HS-27A (cell line): ENCODE measurements at places on chromosomes 4 and X.

GRCh38 chrX:16075087-16075486 is 48.3 kb upstream of the GRPR start:
- no peak for DNase-seq

- DNase-seq: no peak
Observed at GRCh38 chr4:2451821-2452785, 16.8 kb upstream of the RNF4 start.

DNA sequence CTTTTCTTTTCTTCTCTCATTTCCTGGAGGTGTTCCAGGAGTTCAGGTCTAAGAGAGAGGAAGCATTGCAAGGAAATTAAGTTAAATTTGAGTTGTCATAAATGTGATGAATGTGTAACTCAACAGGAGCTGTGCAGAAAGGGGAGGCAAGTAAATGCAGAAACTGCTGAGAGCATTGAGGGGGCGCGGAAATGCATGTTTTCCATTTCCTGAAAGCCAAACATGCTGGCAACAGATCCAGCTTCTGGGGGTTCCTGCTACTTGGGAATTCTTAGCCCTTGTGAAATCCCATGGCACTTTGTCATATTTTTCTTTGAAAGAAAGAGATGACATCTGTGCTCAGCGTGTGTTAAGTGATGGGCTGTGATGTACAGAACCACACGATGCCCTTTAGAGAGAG is 33.8 kb upstream of the NAP1L5 start:
- no peak for DNase-seq

DNA sequence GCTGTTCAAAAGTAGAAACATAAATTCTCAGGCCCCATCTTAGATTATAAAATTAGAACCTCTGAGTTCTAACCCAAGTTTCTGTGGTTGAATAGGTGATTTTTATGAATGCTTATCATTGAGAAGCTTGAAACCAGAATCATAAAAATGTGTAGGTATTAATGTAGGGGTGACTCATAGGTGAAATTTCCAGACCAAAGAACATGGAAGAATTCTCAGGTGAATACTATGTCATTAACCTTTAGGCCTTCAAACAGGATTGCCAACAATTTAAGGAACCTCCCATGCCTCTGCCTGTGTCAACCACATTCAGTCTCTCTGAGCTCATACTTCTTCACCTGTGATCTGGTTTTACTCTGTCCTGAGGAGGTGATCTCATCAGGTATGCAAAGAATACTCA is 177.8 kb downstream of the NPFFR2 start:
- no peak for DNase-seq

DNA sequence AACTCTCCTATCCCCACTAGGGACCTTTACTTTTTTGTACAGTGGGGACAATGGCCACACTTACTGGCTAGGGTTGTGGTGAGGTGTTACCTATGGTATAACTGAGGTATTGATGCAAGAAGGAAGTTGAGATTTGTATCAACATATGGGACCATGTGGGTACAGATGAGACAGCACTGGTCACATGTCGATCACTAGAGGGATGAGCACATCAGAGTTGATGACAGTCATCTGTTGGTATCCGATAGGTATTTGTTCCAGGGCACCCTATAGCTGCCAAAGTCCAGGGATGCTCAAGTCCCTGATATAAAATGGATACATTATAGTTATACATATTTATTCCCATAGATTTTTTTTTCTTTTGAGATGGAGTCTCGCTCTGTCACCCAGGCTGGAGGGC is 12.6 kb upstream of the SLC10A3 start:
- DNase-seq: no peak

GRCh38 chr4:91222014-91222413 is 1081.8 kb upstream of the GRID2 start:
- DNase-seq: no peak

DNA sequence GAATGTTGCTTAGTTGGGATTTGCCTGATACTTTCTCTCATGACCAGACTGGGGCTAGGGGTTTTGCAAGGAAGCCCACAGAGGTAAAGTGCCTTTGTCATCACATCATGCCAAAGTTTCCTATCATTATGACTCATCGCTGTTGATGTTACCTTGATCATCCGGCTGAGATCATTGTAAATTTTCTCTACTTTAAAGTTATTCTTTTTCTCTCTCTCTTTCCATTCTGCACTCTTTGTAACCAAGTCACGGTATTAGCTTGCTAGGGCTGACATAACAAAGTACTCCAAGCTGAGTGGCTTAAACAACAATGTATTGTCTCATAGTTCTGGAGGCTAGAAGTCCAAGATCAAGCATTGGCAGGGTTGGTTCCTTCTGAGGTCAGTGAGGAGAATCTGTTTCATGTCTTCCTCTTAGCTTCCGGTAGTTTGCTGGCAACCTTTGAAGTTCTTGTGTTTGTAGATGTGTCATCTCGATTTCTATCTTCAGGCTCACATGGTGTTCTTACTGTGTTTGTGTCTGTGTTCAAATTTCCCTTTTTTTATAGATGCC is 113.0 kb downstream of the DTHD1 start:
- DNase-seq: no peak

GRCh38 chrX:79268788-79269187 is 98.3 kb downstream of the ITM2A start:
- no peak for DNase-seq

DNA sequence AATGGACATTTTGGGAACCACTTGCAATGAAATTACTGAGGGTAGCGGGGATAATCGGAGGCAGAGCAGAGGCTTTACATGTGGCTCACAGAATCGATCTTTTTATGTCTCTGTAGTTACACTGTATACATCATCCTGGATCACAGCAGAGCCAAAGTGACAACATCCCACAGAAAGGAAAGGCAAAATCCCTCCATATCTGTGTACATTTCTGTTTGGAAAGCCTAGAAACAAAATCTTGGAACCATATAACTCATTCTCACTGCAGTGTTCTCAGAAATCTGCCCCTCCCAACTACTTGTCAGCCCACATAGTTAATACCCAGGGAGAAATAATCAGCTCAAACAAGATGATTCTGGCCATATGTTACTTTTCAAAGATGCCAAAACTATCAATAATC is 211.6 kb downstream of the DCLK2 start:
- DNase-seq: no peak

DNA sequence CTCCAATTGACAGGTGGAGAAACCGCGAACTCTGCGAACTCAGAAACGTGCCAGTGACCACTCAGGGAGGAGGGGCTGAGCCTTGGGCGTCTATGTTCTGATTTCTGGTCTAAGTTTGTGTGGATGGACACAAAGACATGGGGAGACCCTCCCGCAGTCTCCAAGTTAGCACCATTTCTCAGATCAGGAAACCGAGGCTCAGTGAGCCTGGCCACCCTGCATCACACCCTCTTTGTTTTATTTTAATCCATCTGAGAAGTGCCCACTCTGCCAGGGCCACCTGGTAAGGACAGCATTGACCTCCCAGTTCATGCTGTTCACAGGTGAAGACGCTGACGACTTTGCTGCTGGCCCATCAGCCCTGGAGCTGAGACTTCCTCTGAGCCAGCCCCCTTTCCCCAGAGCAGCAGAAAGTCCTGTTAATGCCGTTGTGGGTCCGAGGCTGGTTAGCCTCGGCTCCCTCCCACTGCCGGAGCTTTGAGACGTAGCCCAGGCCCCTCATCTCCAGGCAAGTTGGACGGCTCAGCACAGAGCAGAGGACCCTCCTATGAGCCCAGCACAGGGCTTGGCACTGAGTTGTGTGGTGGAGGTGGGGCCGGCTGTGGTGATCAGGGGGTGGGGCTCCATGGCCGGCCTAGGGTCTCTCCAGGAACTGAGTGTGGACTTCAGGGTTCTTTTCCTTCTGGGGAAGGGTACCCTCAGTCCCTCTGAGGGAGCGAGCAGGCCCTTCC is 43.7 kb downstream of the PSAPL1 start:
- DNase-seq: no peak

- DNase-seq: no peak
Observed at GRCh38 chrX:79081895-79082512, 62.5 kb upstream of the GPR174 start.

- no peak for DNase-seq
Observed at GRCh38 chr4:101153653-101154052, 193.7 kb downstream of the PPP3CA start.

- DNase-seq: peak; percentile 92
Observed at GRCh38 chr4:53476232-53477037, 99.0 kb downstream of the FIP1L1 start.

DNA sequence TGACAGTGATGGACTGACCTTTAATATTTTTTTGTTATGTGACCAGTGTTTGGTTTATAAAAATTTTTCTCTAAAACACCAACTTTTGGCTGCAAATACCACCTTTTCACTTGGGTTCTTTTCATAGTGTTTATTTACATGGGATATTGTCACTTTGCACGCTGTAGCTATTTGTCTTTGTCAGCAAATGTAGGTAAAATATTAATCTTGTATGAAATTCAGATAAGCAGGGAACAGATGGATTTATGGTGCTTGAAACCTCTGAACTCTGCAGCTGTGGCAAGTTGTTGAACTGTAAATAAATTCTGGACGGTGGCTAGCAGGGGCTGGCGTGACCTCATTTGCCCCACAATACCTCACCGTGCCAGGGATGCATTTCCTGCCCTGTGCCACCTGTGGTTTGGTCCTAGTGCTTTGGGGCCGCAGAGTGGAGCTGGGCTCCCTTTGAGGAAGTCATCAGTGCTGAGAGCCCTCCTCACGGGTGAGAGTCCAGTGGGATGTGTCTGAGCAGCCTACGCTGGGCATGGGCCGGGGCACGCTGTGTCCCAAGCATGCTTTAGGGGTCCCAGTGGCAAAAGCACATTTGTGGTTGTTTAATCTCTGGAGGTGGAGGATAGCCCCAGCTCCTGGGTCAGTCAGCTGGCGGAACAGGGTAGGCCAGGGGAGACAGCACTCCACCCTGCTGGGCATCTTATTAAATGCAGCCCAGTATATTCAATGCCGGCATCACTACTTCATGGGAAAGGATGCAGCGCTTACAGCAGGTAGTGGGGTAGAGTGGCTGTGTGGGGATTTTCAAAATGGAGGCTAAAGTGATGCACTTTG is 108.6 kb downstream of the TBL1X start:
- DNase-seq: no peak

DNA sequence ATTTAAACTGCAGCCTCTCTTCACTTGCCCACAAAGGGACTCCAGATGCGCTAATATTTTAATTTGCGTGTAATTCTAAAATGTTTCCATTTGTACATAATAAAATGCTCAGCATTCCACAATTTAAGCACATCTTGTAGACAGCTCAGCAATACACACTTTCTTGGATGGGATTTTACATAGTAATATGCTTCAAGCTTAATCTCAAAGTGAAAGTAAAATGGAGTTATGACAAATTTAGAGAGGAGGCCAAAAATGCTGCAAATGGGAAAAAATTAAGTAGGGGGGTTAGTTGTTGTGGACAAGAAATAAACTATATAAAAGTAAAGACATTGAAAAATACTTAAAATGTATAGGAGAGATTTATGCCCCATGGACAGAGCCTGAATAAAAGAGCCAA is 149.1 kb downstream of the FBXO8 start:
- DNase-seq: no peak

GRCh38 chr4:150212485-150212884 is 134.2 kb downstream of the DCLK2 start:
- DNase-seq: no peak

DNA sequence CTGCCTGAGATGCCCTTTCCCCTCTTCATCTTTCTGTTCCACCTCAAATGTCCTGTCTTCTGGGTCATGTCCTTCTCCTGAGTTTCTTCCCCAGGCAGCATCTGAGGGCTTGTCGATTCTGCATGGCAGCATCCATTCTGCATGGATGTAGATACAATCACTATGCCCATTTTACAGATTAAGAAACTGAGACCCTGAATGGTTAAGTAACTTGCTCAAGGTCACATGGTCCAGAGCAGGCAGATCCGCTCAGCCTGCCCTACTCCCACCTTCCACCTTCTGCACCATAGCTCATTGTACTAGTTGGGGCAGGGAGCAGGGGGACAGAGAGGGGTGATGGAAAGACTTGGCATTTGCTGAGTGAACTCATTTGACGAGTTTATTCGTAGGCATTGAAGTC is 32.0 kb downstream of the ZNF185 start:
- DNase-seq: no peak

GRCh38 chrX:8987672-8988250 is 46.2 kb downstream of the FAM9B start:
- DNase-seq: no peak

- no peak for DNase-seq
Observed at GRCh38 chr4:110106931-110107296, 91.5 kb downstream of the ELOVL6 start.

GRCh38 chr4:90419124-90419711 is 292.0 kb downstream of the CCSER1 start:
- peak; percentile 68 for DNase-seq

DNA sequence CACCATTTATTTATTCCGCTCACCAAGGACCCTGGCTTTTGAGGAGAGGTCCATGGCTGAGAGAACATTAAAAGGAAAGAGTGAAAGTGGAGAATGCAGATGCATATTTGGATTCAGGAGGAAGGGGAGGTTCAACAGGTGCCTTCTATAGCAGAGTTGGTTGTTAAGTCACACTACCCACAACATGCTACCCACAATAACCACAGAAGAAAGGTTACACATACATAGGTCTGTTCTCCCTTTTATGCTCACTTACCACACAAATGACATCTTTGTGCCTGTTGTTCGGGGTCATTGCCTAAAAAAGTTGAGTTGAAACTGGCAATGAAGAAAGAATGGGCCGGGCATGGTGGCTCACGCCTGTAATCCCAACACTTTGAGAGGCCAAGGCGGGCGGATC is 587.4 kb downstream of the RPA4 start:
- no peak for DNase-seq

GRCh38 chr4:57378766-57379165 is 268.6 kb upstream of the IGFBP7 start:
- peak; percentile 52 for DNase-seq

DNA sequence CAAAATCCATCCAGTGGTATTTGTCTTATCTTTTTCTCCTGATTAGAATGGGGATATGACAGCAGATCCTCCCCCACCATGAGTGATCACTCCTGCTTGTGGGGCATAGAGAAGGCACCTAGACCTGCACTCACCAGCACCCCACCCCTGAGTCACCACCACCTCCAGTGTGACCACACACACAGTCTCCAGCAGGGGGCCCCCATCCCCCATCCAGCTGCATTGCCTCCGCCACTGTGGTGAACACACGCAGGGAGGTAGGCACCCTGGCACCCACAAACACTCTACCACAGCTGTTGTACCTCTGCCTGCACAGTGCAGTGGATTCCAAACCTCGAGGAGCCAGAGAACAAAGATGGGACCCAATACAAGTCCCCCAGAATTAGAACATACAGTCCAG is 9.0 kb upstream of the MAGEA8 start:
- no peak for DNase-seq

- no peak for DNase-seq
Observed at GRCh38 chr4:104531390-104531789, 36.7 kb upstream of the CXXC4 start.

GRCh38 chr4:108126806-108127205 is 41.9 kb downstream of the LEF1 start:
- DNase-seq: no peak

DNA sequence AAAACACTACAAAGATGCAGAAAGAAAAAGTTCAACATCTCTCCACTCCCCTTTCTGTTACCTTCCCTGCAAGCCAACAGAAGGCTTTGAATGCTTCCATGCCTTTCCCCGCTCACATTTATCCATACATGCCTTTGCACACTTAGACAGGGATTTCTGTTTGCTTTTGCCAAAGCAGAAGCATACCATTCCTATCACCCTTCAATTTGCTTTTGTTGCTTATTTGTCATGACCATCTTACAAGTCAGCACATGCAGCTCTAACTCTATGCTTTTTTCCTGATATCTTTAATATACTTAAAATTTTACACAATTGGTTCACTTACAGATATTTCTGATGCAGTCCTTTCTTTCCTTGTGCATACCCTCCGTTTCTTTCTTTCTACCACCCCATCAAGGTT is 169.6 kb downstream of the CORIN start:
- no peak for DNase-seq
